Activated CD4-positive, alpha-beta T cell treated with anti-CD3 and anti-CD28 coated beads for 1 hour (primary cell): ENCODE measurements at places on chromosomes 16 and 17.
A peak's percentile ranks its signal among the peaks of the same experiment; 100 is the strongest.

GRCh38 chr17:33019161-33019890, 27.7 kb downstream of the SPACA3 start:
- no peak for DNase-seq

DNA sequence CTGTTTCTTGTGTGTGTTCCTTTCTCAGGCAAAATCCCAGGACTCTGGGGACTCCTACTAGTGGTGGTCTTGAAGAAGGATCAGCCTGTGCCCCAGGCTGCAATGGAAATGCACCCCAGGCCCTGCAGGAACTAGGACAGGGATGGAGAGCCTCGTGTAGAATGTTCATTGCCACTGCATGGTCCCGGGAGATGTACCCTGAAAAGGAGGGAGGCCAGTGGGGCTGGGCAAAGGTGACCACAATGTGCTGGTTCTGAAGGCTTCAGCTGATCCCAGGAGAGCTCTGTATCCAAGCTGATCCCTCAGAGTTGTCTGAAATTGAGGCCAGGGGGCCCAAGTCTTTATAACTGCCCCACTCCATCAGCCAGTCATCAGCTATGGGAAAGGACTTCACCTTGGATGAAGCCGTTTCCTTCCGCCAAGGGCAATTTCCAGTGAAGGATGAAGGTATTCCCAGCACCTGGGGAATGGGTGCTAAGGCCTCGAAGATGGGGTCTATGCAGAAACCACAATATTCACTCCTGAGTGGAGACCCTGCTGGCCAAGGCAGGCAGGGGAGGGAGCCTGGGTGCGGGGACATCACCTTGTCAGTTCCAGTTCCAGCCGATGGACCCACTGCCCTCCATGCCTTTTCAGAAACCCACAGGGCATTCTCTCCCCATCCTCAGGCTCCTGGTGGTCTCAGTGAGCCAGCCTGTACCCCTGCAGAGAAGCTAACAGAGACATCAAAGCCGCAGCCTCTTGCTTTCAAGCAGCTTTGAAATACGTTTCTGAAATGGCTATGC, 59.9 kb upstream of the CDH5 start:
- no peak for DNase-seq

- no peak for DNase-seq
Measured at GRCh38 chr17:54749157-54749556, 151.5 kb upstream of the TOM1L1 start.

GRCh38 chr17:35879773-35880654, at the start of gene CCL5:
TSS of gene CCL5 (minus strand) at chr17:35880360.
- DNase-seq: peak; percentile 14

DNA sequence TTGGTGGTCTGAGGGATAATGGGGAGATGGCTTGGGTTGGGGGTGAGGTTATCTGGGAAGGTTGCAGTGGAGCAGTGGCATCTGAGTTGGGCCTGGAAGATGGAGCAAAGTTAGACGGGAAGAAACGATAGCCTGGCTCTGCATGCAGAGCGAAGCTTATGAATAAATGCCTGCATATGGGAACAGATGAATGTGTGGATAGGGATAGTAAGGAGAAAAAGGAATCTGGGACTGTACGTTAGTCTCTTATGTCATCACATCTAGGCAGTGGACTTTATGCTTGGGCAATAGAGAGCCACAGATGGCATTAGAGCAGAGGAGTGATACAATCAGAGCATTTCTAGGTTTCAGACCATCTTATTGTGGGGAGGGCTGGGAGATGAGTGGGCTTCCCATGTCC, 33.0 kb downstream of the CPNE2 start:
- no peak for DNase-seq

- no peak for DNase-seq
Measured at GRCh38 chr16:17998550-17998949, 338.0 kb downstream of the NPIPA8 start.

GRCh38 chr16:31880322-31880979, 6.8 kb downstream of the ZNF267 start:
- no peak for DNase-seq

DNA sequence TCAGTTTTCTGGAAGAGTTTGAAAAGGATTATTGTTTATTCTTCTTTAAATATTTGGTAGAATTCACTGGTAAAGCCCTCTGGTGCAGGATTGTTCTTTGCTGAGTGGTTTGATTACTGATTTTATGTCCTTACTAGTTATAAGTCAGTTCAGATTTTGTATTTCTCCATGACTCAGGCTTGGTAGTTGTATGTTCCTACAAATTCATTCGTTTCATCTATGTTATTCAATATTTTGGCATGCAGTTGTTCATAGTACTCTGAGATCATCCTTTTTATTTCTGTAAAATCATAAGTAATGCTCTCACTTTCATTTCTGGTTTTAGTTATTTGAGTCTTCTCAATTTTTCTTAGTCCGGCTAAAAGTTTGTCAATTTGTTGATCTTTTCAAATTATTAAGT, 58.1 kb upstream of the CRYM start:
- no peak for DNase-seq

- peak; percentile 11 for DNase-seq
Measured at GRCh38 chr16:56262148-56262547, 70.9 kb downstream of the GNAO1 start.

GRCh38 chr16:20669679-20670078, 27.8 kb downstream of the ACSM1 start:
- no peak for DNase-seq

GRCh38 chr17:77834170-77835115, 124.1 kb upstream of the TNRC6C start:
- DNase-seq: peak; percentile 35

GRCh38 chr17:81238490-81238814, 403 bp downstream of the TEPSIN start:
- no peak for DNase-seq

- no peak for DNase-seq
Measured at GRCh38 chr16:62041401-62041800, 5.2 kb upstream of the CDH8 start.

DNA sequence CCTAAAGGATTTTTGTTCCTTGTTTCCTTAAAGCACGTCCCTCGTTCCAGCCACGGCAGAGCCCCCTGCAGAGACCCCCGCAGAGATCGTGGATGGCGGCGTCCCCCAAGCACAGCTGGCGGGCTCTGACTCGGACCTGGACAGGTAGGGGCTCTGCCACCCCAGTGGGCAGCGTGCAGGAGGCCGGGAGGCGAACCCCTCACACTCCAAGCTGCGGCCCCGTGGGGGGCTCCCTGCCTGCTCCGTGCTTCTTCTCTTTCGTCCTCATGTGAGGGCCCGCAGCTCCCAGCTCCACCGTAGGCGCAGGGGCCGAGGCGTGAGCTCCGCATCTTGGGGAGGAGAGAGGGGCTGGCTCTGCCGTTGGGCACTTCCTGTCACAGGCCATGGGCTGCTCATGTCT, 8.5 kb downstream of the TELO2 start:
- no peak for DNase-seq

- no peak for DNase-seq
Measured at GRCh38 chr17:69552986-69553667, 138.6 kb downstream of the MAP2K6 start.

DNA sequence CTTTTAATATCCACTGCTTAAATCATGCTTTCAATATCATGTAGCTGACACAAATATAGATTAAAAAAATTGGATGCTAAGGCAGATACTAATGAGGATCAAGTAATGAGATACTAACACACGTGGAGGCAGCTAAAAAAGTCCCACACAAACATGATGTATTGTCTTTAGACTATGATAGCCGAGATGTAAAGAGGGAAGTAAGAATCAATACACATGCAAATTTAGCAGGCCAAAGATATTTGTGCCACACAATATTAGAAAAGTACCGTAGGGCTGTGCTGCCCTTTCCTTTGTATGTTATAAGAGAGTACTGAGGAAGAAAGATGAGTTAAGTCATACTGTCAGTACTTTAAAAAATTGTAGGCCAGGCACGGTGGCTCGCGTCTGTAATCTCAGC, 51.4 kb upstream of the STAC2 start:
- no peak for DNase-seq
